ENCODE measurements at places on chromosomes 3 and 15. TPM values are rescaled to one million over a fixed set of nuclear protein-coding genes. Genes with fewer than 3 reads are reported as not detected.

Gene GPR62
- total RNA-seq = not detected

Gene IL20RB
- total RNA-seq = 1.7 TPM

Gene MEX3B
- total RNA-seq = 8.5 TPM

Gene GOLGA8T
- not detected for total RNA-seq

Gene ARHGAP31
- 7.6 TPM for total RNA-seq

Gene CAMK2N2
- 5.7 TPM for total RNA-seq

Gene OSTN
- not detected for total RNA-seq

Gene ZNF774
- 5.2 TPM for total RNA-seq

Gene CHCHD4
- total RNA-seq = 13.8 TPM

Gene CCK
- total RNA-seq = not detected

Gene ARGFX
- not detected for total RNA-seq

Gene LYSMD2
- total RNA-seq = 17.2 TPM

Gene FOXL2
- 12.7 TPM for total RNA-seq

Gene LDHAL6B
- not detected for total RNA-seq

Gene ADCY5
- 1.4 TPM for total RNA-seq

Gene MNS1
- 3.8 TPM for total RNA-seq

Gene CCNDBP1
- 62.5 TPM for total RNA-seq

Gene ERC2
- 0.33 TPM for total RNA-seq

Gene CMTM8
- total RNA-seq = 9.8 TPM

Gene CASR
- not detected for total RNA-seq

Gene CX3CR1
- not detected for total RNA-seq

Gene AHSG
- total RNA-seq = 0.85 TPM

Gene XIRP1
- not detected for total RNA-seq

Gene FSTL1
- 9.2 TPM for total RNA-seq

Gene SI
- not detected for total RNA-seq

Gene HEXA
- 199 TPM for total RNA-seq

Gene DTX3L
- 32.3 TPM for total RNA-seq

Gene PLS1
- 36.1 TPM for total RNA-seq

Gene GOLGA8J
- 0.44 TPM for total RNA-seq

Gene SAMD7
- total RNA-seq = not detected

Gene FBXL2
- 12.3 TPM for total RNA-seq

Gene LOXL1
- total RNA-seq = 18.6 TPM

Gene TMC3
- not detected for total RNA-seq

Gene OR5K2
- not detected for total RNA-seq

Gene TM4SF4
- 0.46 TPM for total RNA-seq

Gene SAMMSON
- total RNA-seq = not detected

Gene C3orf20
- not detected for total RNA-seq

Gene TLE3
- 132 TPM for total RNA-seq

Gene SLC28A1
- total RNA-seq = not detected

Gene MEIS2
- total RNA-seq = 9.3 TPM

Gene SLITRK3
- total RNA-seq = not detected

Gene MYRIP
- 0.59 TPM for total RNA-seq

Gene LTK
- total RNA-seq = not detected

Gene DPPA2
- not detected for total RNA-seq

Gene PATL2
- 0.49 TPM for total RNA-seq

Gene DNAH1
- total RNA-seq = 2.4 TPM

Measured in Panc1 (cell line).